ENCODE measurements at places on chromosomes 16 and 17. TPM values are rescaled to one million over a fixed set of nuclear protein-coding genes. Genes with fewer than 3 reads are reported as not detected.

DNA sequence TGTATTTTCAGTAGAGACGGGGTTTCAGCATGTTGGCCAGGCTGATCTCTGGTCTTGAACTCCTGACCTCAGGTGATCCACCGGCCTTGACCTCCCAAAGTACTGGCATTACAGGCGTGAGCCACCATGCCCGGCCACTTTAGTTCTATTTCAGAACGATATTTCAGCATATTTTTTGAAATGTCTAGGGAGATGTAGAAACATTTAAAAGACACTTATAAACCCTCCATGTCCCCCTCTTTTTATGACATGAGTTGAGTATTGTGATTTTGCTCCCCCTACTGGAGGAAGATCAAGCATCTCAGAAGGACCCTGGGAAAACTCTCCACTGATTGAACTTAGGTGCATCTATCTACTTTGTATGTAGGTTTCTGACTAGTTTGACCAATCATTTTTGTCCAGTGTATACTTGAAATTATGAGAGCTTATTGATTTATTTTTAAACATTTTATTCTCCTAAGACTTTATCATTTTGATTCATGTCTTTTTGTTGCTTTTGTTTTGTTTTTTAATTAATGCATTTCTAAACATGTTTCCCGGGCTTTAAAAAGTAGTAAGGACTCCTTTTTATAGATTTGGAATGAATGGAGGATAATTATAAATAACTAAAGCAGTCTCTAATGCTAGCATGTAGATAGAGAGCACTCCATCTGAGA, 105.1 kb downstream of the CHD9 start:
- no peak overlapping the region for H3K27ac ChIP-seq
- H3K27me3 ChIP-seq = no peaks in the 10 kb centered on the region
- no peak overlapping the region for H3K4me3 ChIP-seq
- H3K36me3 ChIP-seq = no peaks in the 10 kb centered on the region
- no peak for DNase-seq
- no peaks in the 10 kb centered on the region for H3K4me1 ChIP-seq

The HSD11B2 gene
- total RNA-seq = 6.0 TPM

GRCh38 chr17:65324611-65325342, 187.6 kb downstream of the RGS9 start:
- no peak for DNase-seq
- no peak overlapping the region for H3K4me3 ChIP-seq
- H3K27me3 ChIP-seq = no peaks in the 10 kb centered on the region
- no peaks in the 10 kb centered on the region for H3K4me1 ChIP-seq

DNA sequence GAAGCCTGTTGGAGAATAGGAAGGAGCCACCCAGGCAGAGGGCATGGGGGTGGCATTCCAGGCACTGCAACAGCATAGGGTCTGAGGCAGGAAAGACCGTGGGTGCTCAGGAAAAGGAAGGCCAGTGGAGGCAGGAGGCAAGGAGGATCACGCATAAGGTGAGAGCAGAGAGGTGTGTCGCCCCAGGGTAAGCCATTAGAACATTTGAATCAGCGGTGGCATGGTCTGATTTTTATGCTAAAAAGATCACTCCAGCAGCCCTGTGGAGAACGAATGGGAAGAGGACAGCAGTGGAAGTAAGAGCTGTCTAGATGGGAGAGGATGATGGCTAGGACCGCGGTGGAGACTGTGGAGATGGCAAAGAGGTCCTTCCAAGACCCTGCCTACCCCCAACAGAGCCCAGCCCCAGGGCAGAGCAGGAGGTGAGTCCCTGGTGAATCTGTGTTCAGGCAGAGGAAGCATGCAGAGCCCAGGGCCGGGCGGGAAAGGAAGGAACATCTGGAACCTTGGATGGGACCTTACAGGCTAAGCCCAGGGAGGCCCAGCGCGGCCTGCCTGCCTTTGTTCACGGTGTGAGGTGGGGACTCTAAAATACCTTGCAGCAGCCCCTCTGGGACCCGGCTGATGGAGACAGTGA, 7.8 kb downstream of the LPO start:
- peaks cover 8% of the 10 kb centered on the region for H3K36me3 ChIP-seq
- H3K4me3 ChIP-seq = no peak overlapping the region
- no peaks in the 10 kb centered on the region for H3K4me1 ChIP-seq
- H3K27ac ChIP-seq = no peak overlapping the region
- no peak for DNase-seq
- peaks cover 15% of the 10 kb centered on the region for H3K27me3 ChIP-seq

- no peak for DNase-seq
- no peak overlapping the region for H3K27ac ChIP-seq
- no peaks in the 10 kb centered on the region for H3K36me3 ChIP-seq
- H3K4me1 ChIP-seq = no peaks in the 10 kb centered on the region
- no peak overlapping the region for H3K4me3 ChIP-seq
Measured at GRCh38 chr17:40399185-40399584, 18.5 kb downstream of the TOP2A start.

DNA sequence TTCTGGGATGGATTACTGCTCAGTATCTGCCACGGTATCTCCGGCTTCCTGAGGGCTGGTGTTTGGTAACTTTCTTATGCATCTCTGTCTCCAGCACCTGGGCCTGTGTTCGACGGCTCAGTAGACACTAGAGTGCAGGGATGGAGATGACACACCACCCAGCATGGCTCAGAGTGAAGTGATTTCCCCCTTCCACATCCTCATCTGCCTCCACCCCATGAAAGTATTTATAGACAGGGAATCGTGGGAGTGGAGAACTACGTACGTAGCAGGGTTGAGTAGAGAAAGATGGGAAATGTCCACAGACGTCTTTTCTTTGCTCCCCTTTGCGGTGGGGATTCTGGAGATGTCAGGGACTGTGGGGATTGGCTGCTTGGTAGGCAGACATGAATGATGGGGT, 11.8 kb upstream of the SLC25A19 start:
- H3K4me1 ChIP-seq = no peaks in the 10 kb centered on the region
- H3K4me3 ChIP-seq = no peak overlapping the region
- peaks cover 2% of the 10 kb centered on the region for H3K27me3 ChIP-seq

DNA sequence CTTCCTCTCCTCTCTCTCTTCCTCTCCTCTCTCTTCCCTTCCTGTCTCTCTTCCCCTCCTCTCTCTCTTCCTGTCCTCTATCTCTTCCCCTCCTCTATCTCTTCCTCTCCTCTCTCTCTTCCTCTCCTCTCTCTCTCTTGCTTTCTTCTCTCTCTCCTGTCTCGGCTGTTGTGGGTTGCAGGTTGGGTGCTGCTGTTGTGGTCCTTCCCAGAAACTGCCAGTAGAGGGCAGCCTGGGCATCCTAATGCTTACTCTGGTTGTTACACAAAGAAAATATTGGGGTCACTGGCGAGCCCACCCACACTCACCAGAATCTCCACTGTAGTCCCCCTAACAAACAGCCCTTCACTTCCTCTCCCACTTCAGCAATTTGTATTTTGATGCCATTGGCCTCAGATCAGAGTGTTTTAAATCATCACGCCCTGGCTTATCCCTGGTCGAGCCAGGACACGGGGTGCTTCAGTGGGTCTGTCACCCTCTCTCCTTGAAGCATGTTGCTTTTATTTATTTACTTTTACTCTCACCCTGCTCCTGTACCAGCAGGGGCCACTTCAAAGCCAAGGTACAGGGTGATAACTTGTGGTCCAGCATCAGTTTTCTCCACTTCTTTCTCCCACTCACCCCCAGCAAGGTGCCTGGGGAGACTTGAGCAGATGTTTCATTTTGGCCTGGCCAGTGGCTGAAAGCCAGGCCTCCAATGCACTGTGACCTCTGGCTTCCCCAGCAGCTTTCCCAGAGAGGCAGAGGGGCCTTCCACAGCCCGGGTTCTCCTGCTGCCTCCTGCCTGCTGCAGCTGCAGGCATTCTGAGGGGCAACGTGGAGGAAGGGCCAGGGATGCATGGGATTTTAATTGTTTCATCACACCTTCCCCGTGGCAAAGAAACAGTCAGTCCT, 4.7 kb upstream of the MMP15 start:
- H3K36me3 ChIP-seq = no peaks in the 10 kb centered on the region
- DNase-seq = peak; percentile 85

The MEIOB gene
- 2.4 TPM for total RNA-seq

The C16orf96 gene
- total RNA-seq = 0.83 TPM

DNA sequence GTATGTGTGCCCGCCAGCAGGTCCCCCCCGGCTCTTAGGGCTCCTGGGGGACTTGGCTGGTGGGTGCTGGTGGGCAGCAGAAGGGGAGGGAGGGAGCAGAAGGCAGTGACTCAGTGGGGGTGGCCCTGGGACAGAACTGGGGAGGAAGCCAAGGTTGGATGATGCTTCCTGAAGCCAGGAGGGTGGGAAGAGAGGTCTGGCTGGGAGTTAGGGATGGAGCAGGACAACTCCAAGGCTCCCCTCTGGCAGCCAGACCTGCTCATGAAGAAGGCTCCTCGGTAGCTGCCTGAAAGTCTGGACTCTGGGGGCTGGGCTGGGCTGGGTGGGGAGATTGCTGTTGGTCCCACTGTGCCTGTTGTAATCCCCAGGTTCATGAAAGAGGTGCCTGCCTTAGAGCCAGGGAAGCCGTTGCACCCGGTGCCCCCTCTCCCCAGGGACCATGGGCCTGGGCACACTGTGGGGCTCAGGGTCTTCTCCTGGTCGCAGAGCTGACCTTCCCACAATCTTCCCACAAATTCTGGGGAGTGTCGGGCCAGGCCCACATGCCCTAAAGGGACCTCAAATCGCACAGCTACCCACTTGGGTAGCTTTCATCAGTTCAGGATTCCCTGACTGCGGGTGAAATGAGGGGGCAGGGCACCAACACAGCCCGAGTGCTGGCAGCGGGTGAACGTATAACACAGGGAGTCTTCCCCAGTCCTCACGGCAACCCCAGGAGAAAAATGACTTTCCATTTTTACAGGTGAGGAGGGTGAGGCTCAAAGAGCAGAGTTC, 1.1 kb upstream of the PLEKHG4 start:
- no peak overlapping the region for H3K27ac ChIP-seq
- DNase-seq = no peak
- peaks cover 5% of the 10 kb centered on the region for H3K36me3 ChIP-seq
- no peaks in the 10 kb centered on the region for H3K4me1 ChIP-seq
- peak overlapping the region; percentile 49 for H3K4me3 ChIP-seq

DNA sequence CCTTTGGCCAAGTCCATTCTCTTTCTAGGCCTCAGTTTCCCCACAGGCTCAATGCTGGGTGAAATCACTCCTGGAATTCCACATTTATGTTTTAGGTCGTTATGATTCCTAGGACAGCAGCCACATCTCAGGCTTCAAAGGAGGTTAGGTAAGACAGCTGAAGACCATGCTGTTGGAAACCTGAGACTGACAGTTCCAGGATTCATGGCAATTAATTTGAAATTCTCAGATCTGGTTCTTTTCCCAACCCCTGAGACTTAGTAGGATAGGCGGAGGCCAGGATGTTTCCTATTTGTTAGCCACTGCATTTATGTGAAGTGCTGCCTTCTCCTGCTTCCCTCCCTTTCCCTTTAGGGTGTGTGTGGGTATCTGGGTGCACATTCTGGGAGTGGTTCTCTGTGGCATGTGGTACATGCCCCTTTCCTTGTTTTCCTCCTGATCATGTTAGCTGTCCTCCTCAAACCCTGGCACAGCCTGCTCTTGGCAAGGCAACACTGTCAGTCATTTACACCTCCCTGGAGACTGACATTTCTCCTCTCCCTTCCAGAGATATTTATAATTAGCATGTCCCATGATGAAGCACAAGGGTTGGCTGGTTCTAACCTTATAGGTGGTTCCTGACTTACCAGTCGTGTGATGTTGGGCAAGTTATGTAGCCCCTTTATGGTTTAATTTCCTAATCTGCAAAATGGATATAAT, 91.4 kb upstream of the SALL1 start:
- H3K4me3 ChIP-seq = no peak overlapping the region
- peaks cover 9% of the 10 kb centered on the region for H3K27me3 ChIP-seq
- peaks cover 7% of the 10 kb centered on the region for H3K4me1 ChIP-seq
- H3K27ac ChIP-seq = no peak overlapping the region
- DNase-seq = no peak

DNA sequence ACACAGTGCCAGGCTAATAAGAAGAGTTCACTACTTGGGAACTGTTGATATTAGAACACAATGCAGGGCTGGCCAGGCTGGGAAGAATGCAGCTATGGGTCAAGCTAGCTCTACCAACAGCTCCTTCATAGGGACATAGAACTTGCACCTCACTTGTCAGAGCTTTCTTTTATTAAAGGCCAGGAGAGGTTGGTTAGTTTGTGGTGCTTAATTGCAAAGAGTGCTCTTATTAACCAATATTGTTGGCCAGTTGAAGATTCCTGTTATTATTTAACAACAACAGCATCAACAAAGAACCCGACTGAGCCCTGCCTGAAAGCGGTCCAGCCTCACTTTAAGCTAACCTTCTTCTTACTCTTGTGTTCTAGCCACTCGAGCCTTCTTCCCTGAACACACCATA, 43.4 kb upstream of the ANKFN1 start:
- no peaks in the 10 kb centered on the region for H3K36me3 ChIP-seq
- H3K4me1 ChIP-seq = no peaks in the 10 kb centered on the region
- no peak overlapping the region for H3K27ac ChIP-seq

DNA sequence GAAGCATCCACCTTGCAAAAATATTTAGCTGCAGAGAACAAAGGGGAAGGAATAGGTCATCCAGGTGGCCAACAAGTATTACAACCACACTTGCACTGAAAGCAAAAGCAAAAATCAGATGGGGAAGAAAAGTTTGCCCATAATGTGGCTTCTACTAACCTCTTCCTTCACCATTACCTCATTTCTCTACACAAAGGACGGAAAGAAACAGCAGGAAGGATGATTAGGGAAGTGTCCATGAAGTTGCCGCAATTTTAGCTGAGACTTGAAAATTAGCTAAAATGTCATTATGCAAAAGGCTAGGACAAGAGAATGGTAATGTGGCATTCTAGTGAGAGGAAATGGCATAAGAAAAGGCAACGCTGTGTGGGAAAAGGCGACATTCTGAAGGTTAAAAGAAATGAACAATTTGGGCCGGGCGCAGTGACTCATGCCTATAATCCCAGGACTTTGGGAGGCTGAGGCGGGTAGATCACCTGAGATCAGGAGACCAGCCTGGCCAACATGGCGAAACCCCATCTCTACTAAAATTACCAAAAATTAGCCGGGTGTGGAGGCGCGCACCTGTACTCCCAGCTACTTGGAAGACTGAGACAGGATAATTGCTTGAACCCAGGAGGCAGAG, 13.7 kb downstream of the KANSL1 start:
- H3K27ac ChIP-seq = peak overlapping the region; percentile 9
- H3K36me3 ChIP-seq = no peaks in the 10 kb centered on the region
- peaks cover 4% of the 10 kb centered on the region for H3K27me3 ChIP-seq
- DNase-seq = no peak

GRCh38 chr16:13315642-13316427, 414.4 kb downstream of the SHISA9 start:
- H3K36me3 ChIP-seq = no peaks in the 10 kb centered on the region
- DNase-seq = no peak
- H3K27ac ChIP-seq = no peak overlapping the region
- H3K4me1 ChIP-seq = no peaks in the 10 kb centered on the region
- H3K4me3 ChIP-seq = no peak overlapping the region

GRCh38 chr16:79067600-79067999, 532.9 kb downstream of the MAF start:
- DNase-seq = no peak
- H3K4me1 ChIP-seq = no peaks in the 10 kb centered on the region
- peaks cover 3% of the 10 kb centered on the region for H3K27me3 ChIP-seq
